ENCODE measurements at places on chromosomes 5 and 9.

- DNase-seq: no peak
These were observed 126.4 kb downstream of the KCNIP1 start for GRCh38 chr5:170630226-170630625.

- no peak for DNase-seq
These were observed 426.4 kb upstream of the TYRP1 start for GRCh38 chr9:12266758-12267157.

DNA sequence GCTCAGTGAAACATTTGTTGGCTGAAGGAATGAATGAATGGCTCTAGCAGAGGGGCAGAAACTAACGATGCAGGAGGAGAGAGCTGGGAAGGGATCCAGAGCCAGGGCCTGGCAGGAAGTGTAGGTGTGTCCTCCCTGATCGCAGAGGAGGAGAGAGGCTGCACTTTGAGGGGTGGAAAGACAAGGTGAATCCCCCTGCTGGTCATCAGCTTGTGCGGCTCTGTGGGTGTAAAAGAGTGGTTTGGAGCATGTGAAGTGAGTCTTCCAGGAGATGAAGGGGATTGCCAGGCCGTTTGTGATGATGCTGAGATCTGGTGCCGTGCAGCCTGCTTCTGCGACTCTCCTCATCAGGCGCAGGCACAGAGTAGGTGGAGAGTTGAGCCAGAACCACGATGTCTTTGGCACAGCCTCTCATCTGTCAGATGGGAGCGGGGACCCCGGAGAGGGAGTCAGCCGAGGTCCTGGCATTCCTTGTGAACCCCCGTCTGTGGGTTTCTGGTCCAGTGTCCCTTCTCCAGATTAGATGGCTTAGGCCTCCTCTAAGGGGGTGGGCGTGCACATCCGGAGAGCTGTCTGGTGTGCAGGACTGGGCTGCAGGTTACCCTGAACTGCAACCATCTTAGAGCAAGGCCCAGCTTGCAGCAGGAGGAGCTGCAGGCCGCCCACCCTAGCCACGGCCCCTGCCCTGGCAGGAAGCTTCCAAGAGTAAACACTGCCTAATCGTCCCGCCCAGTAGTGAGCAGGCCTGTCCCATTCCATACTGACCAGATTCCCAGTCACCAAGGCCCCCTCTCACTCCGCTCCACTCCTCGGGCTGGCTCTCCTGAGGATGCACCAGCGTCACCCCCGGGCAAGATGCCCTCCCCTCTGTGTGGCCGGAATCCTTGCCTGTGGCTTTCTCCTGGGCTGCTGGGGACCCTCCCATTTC is at the start of gene ADAMTS13:
Gene ADAMTS13 (plus strand): TSS at position 753 of the 928 bp plus-strand sequence. CDS start 77 bp downstream, at position 830.
- DNase-seq: no peak

DNA sequence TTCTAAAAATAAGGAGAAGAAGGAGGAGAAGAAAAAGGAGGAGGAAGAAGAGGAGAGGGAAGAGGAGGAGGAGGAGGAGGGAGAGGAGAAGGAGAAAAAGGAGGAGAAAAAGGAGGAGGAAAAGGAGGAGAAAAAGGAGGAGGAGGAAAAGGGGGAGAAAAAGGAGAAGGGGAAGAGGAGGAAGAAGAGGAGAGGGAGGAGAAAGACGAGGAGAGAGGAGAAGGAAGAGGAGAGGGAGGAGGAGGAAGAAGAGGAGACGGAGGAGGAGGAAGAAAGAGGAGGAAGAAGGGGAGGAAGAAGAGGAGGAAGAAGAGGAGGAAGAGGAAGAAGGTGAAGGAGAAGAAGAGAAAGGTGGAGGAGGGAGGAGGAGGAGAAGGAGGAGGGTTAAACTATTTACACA is 210.2 kb upstream of the TRPM3 start:
- no peak for DNase-seq

- no peak for DNase-seq
These were observed 286.3 kb upstream of the PAPPA start for GRCh38 chr9:115867326-115867725.

- DNase-seq: no peak
These were observed 163.7 kb downstream of the MAN2A1 start for GRCh38 chr5:109853377-109853776.

- DNase-seq: no peak
These were observed 38.6 kb downstream of the B4GALT1 start for GRCh38 chr9:33128570-33128969.

DNA sequence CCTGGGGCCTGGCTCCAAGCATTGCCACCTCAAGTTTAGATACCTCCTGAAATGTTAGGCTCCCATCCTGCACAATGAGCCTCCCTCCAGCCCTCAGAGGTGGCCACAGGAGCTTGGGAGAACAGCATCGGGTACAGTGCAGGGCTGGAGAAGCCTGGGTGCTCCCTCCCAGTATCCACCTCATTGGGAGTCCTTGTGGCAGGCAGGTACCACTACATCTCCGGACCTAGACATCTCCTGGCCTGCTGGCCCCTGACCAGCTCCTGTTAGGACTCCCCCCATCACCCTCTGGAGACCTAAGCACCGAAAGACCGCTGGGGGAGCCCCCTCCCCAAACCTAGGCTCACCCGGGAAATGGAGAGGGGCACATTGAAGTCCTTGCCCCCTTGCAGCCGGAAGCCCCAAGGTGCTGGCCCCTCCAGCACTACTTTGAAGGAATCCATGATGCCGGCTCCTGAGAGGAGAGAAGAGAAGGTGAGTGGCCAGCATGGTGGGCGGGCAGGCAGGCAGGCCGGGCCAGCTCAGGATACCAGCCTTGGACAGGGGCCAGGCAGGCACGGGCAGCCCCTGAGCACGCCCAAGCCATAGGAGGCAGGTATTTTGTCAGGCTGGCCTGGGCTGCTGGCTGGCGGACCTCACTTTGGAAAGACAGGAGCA is 1.2 kb downstream of the PDLIM7 start:
- no peak for DNase-seq

GRCh38 chr5:136133222-136133921 is 727 bp downstream of the SMAD5 start:
- DNase-seq: peak; percentile 30

- DNase-seq: no peak
These were observed 19.7 kb downstream of the CPEB4 start for GRCh38 chr5:173907686-173908371.

GRCh38 chr9:97319395-97319794 is 11.9 kb downstream of the CCDC180 start:
- no peak for DNase-seq

DNA sequence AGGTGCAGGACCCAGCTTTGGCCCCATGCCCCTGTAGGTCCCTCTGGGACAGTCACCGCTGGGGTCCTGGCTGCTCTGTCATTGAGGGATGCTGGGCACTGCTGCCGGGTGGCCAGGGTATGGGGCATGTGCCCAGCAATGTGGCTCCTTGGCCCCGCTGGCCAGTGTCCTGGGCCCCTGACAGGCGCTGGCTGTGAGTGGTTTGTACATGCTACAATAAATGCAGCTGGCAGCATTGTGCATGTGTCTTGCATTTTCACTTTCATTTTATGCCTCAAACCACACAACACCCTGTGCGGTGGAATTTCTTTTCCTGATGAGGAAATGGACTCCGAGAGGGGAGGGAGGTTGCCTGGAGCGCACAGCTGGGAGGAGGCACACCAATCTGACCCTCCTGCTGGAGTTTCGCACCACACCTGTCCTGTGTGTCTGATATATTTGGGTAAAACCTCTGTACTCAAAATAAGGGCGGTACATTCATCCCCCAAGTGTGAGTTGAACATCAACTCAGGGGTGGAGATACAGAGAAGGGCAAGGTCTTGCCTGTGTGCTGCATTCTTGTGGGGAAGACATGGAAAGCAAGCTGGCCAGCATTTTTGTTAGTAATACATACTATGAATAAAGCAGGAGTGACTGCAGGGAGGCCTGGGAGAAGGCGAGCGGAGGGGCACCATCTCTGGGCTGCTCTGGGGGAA is 11.7 kb downstream of the TSPAN17 start:
- DNase-seq: no peak

- no peak for DNase-seq
These were observed 34.4 kb downstream of the ERGIC1 start for GRCh38 chr5:172868436-172868923.

Measured in endothelial cell (in vitro differentiated cells).